ENCODE measurements at places on chromosomes 3 and 15.
A peak's percentile ranks its signal among the peaks of the same experiment; 100 is the strongest.

DNA sequence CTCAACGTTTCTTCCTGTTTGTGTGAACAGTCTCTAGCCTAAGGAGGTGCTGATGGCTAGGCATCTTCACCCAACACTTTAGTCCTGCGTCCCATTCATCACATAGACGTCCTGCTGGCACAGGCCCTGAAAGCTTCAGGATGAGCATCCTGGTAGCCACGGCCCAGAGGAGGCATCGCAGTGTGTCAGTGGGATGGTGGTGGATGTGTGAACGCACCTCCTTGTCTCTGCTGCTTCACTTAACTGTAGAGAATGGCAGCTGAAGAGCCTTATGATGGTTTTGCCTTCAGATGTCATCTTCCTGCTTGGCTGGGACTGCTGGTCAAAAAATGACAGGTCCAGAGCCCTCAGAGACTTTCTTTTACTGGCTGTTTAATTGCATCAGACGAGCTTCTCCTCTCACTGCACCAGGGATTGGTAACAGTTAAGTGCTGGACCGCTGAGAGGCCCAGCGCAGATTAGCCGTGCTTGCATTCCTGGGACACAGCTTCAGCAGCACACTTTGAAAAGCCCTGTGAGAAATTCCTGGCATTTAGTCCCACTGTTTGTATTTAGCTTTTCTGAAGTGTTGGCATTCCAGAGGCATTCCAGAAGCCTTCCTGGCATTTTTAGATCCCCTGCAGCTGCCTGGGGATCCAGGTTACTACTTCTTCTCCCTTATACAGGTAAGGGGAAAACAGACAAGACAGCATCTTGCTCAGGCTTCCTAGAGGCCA is 132.4 kb upstream of the PLXNA1 start:
- DNase-seq, result no peak

DNA sequence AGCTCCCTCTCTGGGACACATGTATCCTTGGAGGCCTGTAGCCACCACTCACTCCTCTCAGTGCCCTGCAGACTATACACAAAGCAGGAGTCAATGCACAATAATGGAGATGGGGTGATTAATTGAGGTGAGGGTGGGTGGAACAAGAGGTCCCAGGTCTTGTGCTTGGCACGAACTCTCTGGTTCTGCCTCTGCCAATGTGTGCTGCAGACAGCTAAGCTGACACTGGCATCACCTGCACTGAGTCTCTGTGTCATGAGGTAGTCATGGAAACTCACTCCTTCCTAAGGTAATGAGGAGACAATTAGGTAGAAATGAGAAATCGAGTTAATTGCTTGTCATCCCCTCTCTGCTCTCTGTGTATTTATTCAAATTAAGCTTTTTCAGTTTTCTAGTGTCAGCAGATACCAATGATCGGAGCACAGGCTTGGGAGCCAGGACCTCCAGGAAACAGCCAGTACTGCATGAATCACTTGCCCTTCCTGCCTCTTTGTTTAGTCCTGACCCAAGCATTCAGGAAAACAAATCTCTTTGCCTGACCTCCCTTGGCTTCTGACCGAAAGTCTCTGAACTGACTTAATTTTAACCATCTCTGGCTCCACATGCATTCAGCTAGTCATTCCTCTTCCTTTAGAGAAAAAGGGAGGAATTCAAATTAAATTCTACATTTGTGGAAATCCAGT is 56.7 kb downstream of the DRD3 start:
- no peak for DNase-seq

DNA sequence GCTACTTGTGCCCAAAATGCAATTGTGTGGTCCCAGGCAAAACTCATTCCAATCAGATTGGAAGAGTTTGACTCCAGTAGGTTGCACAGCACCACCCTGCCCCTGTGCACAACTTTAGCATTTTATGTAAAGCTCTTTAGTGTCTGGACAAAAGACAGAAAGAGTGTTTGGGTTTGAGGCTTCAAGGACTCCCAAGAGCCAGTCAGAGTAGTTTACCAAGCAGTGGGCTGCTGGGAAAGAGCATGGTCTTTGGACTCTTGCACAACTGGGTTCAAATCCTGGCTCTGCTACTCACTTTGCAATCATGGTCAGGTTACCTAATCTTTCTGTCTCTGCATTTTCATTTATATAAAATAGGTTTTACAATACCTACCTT is 75.8 kb upstream of the UMPS start:
- DNase-seq, result no peak

- no peak for DNase-seq
Observed at GRCh38 chr15:89777073-89777751, 1.1 kb downstream of the MESP2 start.

GRCh38 chr15:63238796-63239195 is 38.6 kb upstream of the APH1B start:
- DNase-seq, result peak; percentile 35

- DNase-seq, result no peak
Observed at GRCh38 chr3:16369276-16369675, 104.3 kb downstream of the OXNAD1 start.

DNA sequence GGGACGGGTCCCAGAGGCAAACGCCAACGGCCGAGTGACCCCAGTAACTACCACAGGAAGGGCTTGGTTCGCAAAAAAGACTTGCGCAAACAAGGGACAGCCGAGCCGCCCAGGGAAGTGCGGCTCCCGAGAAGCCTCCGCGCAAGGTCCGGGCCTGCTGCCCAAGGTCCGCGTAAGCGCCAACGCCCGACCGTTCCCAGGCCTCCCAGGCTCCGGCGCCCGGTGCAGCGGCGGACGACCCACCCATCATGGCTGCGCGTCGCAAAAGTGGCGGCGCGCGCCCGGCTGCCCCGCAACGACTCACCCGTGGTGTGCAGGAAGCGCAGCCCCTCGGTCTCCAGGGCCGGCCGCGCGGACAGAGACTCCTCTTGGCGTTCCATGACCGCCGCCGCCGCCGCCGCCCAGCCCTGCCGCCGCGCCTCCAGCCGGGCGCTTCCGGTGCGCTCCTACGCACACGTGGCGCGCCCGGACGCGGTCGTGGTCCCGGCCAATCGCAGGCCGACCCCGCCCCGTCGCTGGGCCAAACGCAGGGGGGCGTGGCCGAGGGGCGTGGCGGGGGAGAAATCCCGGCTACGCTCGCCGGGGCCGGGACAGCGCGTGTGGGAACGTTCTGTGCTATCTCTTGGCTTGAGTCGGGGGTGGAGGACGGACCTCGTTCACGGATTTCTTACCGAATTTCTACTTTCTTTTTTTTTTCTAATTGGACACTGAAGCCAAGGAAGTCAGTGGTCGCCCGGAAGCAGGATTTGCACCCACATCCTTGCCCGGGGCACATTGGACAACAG is at the start of gene SELENOS:
Gene SELENOS (minus strand): TSS at position 448 of the 785 bp plus-strand sequence. CDS start 68 bp downstream, at position 380.
- DNase-seq, result no peak

DNA sequence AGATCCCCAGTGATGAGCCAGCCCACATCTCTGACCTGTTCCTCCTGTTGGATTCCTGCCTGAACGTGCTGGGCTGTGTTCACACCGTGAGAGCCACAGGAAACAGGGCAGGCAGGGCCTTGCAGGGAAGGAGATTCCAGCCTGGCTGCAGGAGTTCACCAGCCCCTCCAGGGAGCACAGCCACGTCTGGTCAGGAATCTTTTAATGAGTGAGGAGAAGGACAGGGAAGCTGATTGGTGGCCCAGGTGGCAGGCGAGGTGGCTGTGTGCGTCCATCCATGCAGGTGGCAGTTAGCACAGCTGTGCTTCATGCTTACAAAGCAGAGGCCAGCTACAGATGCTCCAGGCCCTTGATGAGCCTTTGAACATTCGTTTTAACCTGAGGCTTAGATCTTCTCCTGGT is 10.5 kb downstream of the LRRK1 start:
- DNase-seq, result no peak

GRCh38 chr3:129131465-129132088 is 10.0 kb upstream of the RAB43 start:
- DNase-seq, result no peak

DNA sequence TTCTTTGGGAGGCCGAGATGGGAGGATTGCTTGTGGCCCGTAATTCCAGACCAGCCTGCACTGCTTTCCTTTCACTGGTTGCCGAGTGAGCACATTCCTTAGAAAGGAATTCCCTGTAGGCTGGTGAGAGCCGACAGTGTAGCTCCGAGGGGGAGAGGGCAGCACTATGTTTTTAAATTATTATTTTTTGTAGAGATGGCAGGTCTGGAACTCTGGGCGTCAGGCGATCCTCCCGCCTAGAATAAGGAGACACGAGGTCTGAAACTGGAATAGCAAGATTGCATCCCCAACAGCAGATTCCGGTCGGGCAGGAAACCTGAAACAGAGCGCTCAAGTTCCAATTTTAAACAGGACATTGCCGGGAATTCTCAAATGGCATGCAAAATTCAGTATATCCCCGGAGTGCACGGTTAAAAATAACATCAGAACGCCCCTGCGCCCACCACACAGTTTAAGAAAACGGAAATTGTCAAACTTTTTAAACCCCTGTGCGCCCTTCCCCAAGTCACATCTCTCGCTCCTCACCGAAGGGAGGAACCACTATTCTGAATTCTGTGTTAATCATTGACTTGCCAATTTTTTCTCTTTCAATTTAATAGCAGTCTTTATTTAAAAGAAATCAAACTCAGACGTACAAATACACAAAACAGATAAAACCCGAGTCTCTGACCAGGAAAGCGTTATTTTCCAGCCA is 643 bp upstream of the RNU5B-1 start:
- no peak for DNase-seq

- DNase-seq, result no peak
Observed at GRCh38 chr3:17905996-17906395, 163.6 kb upstream of the TBC1D5 start.

- DNase-seq, result no peak
Observed at GRCh38 chr3:55629432-55629831, 142.3 kb upstream of the WNT5A start.

GRCh38 chr3:35744419-35744818 is 105.1 kb downstream of the ARPP21 start:
- DNase-seq, result no peak

DNA sequence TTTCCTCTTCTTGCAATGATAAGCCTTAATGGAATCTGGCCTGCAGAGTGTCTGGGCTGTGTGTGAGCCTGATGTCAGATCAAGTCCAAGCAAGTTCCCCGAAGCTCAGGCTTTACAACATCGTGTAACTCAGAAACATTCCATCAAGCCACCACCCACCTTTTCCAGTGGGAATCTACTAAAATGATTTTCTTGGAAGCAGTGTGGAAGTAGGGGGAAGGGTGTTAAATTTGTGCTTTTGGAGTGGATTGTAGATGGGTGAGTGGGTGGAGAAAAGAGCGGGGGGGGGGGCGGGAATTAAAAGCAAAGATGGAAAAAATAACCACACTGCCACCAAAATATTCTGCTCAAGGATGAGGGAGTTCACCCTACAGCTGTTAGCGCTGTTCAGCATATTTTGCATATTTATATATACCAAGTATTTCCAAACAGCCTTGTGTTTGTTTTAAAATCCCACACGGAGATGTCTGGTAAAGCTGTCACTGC is 53.6 kb downstream of the VGLL3 start:
- no peak for DNase-seq

GRCh38 chr3:89227218-89227617 is 119.8 kb downstream of the EPHA3 start:
- no peak for DNase-seq

GRCh38 chr3:10454907-10455544 is 50.4 kb downstream of the ATP2B2 start:
- DNase-seq, result no peak

DNA sequence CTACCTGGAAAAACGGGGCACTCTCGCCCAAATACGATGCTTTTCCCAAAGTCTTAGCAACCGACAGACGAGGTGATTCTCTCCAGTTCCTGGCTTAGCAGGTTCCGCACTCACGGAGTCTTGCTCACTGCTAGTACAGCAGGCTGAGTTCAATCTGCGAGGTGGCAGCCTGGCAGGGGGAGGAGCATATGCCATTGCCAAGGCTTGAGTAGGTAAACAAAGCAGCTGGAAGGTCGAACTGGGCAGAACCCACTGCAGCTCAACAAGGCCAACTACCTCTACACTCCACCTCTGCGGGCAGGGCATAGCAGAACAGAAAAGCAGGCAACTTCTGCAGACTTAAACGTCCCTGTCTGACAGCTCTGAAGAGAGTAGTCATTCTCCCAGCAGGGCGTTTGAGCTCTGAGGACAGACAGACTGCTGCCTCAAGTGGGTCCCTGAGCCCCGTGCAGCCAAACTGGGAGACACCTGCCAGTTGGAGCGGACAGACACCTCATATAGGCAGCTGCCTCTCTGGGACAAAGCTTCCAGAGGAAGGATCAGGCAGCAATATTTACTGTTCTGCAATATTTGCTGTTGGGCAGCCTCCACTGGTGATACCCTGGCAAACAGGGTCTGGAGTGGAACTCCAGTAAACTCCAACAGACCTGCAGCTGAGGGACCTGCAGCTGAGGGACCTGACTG is 73.4 kb upstream of the CADM2 start:
- DNase-seq, result no peak

DNA sequence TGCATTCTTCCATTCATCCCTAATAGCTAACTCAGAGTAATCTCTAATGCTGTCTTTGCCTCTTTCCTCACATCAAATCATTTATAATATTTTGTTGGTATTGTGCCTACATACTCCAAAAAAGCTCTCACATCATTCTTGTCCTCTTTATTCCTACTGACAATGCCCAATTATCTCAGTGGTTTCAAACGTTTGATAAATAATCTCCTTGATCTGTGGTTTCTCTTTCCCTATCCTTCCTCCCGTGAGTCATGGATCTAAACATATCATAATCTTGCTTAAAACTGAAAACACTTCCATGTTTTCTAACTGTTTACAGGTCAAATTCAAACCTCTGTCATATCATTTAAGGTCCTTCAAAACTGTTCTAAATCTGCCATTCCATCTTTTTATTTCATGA is 115.1 kb downstream of the CNTN6 start:
- no peak for DNase-seq

- no peak for DNase-seq
Observed at GRCh38 chr15:62026487-62027262, 33.6 kb downstream of the VPS13C start.

DNA sequence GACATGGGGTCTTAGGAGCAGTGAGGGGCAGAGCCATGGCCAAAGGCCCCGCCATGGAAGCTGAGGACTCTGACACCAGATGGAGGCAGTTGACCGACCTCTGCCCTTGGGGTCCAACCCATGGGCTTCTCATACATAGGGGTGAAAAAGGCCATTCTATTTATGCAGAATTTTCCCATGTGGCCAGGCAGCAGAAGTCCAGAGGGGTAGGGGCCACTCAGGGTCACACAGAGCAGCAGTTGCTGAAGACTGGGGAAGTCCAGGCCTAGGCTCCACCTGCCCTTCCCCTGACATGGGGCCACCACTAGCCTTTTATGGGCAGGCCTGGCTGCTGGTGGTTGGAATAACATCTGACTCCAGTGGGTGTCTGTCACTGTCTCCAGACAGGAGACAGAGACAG is 6.4 kb downstream of the PRSS50 start:
- no peak for DNase-seq

All from GM12864 (cell line).